ENCODE measurements at places on chromosomes 16 and 17.
A peak's percentile ranks its signal among the peaks of the same experiment; 100 is the strongest.

- no peak for DNase-seq
These were observed at the start of gene ACSM5 for GRCh38 chr16:20409398-20410120. ACSM5 (plus strand) TSS chr16:20409534; CDS start chr16:20411485, 1,951 bp downstream.

DNA sequence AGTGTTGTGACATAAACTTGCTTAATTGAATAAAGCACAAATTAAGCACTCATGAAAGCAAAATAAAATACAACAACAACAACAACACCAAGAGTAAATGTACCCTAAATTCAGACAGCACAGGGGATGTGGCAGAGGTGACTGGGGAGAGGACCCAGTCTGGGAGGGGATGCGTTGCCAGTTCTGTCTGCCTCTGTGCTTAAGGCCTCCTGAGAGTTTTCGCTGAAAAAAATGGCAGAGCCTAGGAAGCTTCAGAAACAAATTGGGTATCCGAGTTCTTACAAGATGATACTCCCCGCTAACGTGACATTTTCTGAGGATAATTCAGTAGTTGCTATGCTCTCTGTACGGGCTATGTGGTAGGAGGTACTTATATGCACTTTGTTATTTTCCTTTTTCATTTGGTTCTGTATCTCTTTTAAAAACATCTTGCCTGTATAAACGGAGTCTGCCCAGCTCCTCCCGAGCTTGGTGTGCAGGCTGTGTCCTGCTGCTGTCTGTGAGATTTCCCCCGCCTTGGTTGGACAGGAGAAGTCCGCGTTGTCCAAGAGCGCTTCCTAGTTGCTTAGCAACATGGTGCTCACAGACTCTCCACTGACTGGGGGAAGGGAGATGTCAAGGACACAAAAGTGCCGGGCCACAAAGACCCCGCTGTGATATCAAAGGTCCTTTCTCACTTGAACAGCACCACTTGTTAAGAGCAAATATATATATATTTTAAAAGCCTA lies 134.2 kb upstream of the CPHXL start:
- no peak for DNase-seq

DNA sequence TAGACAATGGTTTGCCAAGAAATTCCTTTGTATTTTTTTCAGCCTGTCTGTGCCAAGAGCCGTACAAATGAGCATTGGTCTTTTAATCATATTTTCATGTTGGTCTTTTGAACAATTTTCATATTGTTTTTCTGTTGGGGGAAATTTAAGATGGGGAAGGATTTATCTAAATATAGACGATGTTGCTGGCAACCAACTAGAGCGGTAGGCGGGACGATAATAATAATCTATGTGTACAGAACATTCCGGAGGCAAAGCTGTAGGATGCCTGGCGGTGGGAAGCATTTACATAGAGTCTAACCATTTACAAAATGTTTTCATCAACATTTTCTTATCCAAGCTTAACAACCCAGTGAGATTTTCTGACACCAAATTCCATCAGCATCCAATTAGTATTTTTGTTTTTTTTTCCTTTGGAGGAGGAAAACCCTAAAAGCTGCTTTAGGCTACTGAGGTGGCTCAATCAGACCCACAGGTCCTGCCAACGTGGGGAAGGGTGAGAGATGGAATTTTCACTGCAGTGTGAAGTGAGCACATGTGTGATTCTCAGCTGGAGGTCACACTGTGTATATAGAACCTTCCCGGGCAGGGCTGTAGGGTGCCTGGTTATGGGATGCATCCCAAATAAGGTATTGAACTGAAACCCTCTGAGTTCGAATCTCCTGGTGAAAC lies 11.7 kb upstream of the SEC14L1 start:
- no peak for DNase-seq

DNA sequence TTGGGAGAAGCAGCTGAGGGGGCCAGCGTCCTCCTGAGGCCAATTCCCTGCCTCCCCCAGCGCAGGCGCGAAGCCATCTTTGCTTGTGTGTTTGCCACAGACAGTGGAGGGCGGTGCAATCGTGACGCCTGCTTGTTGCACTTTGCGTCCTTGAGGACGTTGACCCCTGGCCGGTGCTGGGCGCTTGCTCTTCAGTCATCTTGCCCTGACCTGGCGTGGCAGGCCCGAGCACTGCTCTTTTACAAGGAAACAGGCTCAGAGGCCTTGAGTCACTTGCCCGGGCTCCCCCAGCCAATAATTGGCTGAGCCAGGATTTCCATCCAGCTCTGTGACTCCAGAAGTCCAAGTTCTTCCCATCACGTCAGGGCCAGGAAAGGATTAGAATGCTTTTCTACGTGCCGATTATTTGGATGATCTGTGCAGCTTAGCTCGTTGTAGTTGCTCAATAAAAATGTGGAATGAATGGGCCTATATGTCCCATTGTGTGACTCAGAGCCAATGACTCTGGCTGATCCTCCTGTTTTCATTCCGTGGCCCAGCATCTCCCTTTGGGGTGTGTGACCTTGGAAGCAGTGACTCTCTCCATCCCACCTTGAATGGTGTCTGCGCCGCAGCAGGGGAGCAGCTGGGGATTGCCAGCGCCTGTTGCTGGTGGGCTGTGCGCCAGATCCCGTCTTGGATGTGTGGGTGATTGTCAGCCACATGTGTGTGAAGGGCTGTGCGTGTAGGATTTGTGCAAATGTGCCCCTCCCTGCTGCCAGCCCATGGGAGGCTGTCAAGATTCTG lies 214.1 kb downstream of the SEC14L1 start:
- DNase-seq: no peak

DNA sequence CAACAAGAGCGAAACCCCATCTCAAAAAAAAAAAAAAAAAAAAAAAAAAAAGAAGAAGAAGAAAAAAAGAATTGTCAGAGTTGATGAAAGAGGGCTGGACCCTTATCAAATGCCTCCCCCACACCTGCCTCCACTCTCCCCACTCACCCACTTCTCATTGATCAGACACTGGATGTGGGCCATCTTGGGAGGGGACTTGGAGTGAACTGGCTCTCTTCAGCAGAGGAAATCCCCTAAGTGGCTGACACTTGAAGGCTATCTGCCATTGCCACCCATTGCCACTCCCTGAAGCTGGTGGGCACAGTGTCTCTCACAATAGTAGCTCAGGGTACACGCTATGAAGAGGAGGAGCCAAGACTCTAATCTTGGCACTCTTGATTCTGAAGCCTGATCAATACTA lies 1.6 kb downstream of the ITGA2B start:
- DNase-seq: no peak

GRCh38 chr16:53558710-53559109 lies 55.7 kb upstream of the AKTIP start:
- no peak for DNase-seq

- no peak for DNase-seq
These were observed 9.8 kb upstream of the MYH3 start for GRCh38 chr17:10666906-10667305.

DNA sequence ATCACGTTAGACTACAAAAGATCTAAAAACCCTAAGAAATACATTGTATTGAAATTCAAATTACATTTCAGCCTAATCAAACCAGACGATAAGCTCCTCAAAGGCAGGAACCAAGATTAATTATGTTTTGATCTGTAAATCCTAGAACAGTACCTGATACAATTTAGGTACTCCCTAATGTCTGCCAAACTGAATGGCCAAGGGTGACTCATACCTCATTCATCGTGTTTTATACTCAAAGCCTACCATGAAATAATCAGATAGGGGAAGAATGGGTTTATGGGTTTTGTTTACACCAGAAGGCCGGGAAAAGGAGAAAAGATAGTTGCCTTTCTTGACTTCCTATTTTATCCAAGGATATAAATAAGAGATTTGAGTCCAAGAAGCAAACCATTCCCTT lies 19.3 kb downstream of the MMD start:
- DNase-seq: no peak

DNA sequence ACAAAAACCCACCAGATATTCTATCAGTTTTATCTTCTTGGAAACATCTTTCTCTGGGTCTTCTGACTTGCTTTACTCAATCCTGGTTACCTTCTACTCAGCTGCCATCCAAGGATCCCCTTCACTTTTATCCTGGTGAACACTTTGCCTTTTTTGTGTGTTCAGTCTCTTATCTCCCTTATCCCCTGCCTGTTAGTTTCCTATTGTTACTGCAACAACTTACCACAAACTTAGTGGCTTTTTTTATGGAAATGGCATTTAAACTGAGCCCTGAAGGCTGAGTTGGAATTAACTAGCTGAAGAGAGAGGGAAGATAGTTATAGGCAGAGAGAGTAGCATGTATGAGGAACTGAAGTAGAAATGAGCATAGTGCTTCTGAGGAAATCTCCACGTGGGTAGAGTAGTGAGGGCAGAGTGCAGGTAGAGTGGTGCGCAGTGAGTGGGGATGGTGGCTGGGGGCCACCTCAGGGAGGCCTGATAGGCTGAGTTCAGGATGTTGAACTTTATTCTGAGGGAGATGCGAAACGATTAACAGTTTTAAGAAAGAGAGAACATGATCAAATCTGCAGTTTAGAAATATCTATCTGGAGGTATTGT lies 26.3 kb downstream of the TANGO6 start:
- no peak for DNase-seq

DNA sequence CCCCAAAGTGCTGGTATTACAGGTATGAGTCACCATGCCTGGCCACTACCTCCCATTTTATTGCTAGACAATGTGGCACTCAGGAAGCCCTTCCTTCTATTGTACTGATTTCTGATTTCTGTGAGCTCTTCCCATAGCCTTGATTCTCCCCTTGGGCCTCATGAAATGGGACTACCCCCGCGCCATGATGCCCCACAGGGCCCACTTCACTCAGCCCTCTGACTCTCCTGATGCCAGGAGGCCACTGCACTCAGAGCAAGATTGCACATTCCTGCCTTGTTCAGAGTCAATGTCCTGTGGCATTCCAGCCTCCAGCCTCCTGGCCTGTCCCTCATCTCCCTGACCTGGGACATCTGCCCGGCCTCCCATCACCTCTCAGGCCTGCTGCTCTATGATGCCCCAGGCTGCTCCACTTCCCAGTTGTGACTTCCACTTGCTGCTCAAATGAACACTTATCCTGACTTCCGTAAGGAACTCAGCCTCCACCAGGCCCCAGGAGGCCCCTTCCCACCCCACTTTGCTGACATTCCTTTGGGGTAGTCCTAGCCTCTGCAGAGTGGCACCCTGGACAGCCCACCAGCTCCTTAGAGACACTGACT lies 66.6 kb upstream of the KSR1 start:
- no peak for DNase-seq

DNA sequence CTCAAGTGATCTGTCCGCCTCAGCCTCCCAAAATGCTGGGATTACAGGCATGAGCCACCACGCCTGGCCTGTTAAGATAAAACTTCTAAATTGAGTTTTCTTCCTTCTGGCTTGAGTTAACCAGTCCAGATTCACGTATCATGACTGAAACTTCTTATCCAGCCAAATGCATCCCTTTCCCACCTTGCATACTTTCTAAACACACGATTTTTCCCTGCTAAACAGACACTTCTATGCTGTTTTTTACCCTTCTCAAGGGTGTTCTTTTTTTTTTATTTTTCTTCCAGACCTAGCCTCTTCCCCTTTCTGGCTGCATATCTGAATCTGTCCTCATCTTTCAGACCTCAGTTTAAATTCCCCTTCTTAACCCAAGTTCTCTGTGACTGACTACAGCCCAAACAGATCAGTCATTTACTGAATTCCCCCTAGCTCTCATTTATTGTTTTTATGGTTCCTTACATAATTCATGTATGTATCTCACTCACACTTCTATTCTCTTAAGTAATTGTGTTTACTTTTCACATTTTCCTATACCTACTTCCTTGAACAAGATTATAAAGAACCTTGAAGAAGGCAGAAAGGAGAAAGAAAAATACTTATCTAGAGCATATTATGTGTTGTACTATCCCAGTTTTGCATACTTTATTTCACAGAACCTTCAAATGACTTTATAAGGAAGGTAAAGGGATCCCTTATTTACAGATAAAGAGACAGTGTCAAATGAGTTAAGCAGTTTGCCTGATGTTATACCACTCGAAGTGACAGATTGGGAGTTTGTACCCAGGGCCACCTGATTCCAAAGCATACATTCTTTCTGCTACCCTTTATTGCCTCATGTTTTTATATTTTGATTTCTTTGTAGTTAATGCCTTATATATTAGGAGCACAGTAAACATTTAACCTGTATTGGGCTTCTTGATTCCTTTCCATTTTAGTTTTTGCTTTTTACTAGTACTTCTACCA lies 5.2 kb downstream of the EVI2B start:
- no peak for DNase-seq

DNA sequence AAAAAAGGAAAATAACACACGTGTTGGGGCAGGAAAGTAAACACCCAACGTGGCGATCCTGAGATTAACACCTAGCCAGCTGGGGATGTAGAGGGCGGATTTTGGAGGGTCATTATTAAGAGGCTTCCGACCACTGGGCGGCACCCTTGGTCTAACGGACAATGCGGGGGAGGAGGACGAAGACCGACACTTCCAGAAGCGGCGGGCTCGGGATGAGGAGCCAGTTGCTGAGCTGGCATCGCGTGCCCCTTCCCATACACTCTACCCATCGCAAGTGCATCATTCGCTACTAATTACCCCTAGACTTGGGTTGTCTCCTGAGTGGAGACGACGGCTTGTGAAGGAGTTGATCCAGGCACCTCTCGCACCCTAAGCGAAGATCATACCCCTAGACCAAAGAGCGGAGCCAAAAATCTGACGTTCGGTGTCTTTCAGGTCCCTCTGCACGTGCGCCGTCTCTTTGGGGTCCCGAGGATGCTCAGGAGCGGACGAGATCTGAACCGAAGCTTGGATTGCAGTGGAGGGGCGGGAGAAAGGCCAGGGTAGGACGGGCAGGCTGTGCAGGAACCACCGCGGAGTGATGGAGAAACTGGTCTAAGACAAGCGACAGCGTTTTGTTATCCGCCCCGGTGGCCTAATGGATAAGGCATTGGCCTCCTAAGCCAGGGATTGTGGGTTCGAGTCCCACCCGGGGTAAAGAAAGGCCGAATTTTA lies 17.6 kb downstream of the ZNF213 start:
- DNase-seq: peak; percentile 49

GRCh38 chr16:146646-147045 lies 5.8 kb upstream of the HBZ start:
- no peak for DNase-seq

- no peak for DNase-seq
These were observed 14.1 kb downstream of the PHF12 start for GRCh38 chr17:28937044-28937729.
